ENCODE measurements at places on chromosomes 16 and 17. TPM values are rescaled to one million over a fixed set of nuclear protein-coding genes. Genes with fewer than 3 reads are reported as not detected.

GRCh38 chr17:48299760-48300159 is 130.3 kb downstream of the SKAP1 start:
- DNase-seq, result no peak

DNA sequence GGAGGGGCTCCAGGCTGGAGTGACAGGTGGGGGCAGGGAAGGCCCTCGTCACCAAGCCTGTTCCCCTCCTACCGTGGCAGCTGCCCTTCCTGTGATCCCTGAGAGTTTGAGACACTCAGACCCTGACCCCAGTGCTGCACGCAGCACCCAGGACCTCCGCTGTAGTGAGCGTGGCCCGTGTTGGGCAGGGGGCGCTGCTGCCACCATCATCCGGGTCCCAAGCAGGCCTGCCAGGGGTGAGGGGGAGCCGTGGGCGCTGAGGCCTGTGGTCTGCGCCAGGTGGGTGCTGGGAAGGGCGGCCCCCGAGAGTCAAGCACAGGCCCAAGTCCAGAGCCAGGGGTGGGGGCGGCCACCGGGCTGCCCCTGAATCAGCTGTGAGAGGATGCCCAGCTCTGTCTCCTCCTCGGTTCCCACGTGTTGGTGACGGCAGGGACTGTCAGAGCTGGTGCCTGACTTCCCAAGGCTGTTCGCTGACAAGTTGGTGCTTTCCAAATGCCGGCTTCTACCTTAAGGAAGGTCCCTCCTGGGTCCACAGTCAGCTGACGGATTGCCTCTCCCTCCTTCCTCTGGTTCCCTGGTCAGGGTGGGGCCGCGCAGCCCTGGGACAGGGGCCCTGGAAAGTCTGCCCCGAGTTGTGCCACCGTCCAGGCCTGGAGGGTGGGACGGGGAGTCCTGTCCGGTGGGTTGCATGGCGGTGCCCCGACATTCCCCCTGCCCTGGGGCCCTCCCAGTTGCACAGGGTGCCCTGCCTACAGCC is 31.1 kb downstream of the TPSG1 start:
- no peak for DNase-seq

DNA sequence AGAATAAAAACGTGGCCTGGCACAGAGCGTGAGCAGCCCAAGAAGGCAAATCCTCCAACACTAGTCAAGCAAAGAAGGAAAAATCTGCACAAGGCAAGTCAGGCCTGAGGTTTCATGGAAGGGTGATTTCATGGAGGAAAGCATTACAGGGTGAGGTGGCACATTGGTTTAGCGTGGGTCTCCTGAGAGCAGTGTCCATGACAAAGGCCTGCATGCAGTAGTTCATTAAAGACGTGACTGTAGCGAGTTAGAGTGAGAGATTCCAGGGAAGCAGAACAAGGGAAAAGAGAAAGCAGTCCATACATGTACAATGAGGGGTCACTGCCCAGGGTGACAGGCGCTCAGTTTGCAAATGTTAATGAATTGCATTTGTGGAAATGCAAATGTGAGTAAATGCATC is 285.0 kb upstream of the ERCC4 start:
- DNase-seq, result no peak

DNA sequence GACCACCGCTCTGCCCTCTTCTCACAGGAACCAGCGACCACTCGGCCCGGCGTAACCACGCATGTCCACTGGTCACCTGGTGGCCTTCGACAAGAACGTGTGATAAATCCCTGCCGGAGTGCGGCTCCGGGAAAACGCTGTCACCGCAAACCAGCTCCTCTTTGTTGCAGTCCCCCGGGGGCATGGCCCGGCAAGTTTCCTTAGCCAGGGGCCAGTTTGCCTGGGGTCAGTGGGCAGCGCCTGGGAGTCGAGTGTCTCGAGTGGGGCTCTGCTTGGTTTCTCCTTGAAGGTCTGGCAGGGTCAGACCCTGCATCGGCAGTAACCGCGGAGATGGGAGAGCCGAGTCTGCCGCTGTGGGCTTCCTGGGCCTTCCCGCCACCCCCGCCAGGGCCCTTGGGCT is 52.5 kb downstream of the JPH3 start:
- no peak for DNase-seq

- peak; percentile 63 for DNase-seq
Observed at GRCh38 chr17:43900183-43900857, 7.0 kb downstream of the MPP2 start.

Gene INCA1
- total RNA-seq, result 0.82 TPM

DNA sequence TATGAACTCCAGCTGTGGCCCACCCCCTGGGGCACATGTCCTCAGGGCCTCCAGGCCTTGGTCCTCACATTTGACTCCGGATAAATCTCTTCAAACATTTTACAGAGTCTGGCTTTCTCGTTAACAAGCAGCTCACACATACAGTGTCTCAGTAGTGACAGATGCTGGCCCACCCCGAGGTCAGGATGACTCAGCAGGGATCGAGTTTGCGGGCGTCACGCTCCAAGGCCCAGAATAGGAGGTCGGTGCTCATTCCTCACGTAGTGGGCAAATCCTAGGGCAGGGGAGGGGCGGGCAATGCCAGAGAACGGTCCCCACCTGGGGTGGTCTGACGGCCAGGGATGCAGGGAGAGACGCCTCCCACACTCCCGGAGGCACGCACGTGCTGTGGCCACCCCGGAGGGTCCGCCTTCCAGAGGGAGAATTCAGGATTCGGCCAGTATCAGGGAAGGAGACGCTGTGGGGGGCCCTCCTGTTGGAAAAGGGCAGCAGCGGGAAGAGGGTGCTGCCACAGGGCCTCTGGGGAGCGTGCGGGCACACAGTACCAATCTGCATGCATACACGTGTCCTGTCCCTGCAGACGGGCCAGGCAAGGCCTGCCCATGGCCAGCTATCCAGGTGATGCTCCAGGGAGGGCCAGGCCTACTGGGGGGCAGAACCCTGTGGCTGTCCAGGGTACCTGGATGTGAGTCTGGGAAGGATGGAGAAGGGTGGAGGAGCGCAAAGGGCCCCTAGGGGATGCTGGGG is 8.6 kb downstream of the SLC7A5 start:
- DNase-seq, result peak; percentile 78

DNA sequence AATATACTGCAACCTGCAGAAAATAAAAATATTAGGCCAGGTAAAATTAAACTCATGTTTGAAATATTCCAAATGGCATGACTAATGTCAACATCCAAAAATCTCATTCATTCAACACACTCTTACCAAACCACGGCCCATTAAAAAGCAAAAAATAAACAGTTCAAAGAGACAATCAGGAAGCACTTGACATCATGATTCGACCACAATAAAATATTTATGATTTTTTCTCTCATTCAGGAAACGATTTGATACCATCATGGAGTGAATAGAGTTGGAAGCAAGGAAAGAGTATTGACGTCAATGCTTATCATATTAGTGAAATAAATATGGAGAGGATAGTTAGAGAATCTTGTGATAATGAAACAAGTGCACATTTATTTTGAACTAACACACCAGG is 354.1 kb downstream of the KCNJ2 start:
- no peak for DNase-seq

Gene GABARAP
- total RNA-seq, result 434 TPM

GRCh38 chr17:65953316-65954147 is 238.4 kb downstream of the CEP112 start:
- no peak for DNase-seq

DNA sequence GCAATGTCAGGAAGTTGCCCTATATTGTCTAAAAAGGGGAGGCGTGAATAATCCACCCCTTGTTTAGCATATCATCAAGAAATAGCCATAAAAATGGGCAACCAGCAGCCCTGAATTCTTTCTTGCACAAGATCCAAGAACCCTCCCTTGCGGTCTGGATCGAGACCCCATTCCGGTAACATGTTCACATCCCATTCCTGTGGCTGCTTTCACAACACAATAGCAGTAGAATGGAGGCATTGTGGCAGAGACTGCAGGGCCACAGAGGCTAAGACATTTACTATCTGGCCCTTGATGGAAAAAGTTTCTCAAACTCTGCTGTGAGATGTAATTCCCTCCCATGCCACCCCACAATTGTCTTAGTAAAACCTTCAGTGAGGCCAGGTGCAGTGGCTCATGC is 73.2 kb downstream of the RMI2 start:
- DNase-seq, result peak; percentile 45

- peak; percentile 82 for DNase-seq
Observed at GRCh38 chr17:31724026-31724425, 135.0 kb downstream of the COPRS start.

GRCh38 chr16:47780213-47780875 is 319.2 kb downstream of the PHKB start:
- DNase-seq, result no peak

DNA sequence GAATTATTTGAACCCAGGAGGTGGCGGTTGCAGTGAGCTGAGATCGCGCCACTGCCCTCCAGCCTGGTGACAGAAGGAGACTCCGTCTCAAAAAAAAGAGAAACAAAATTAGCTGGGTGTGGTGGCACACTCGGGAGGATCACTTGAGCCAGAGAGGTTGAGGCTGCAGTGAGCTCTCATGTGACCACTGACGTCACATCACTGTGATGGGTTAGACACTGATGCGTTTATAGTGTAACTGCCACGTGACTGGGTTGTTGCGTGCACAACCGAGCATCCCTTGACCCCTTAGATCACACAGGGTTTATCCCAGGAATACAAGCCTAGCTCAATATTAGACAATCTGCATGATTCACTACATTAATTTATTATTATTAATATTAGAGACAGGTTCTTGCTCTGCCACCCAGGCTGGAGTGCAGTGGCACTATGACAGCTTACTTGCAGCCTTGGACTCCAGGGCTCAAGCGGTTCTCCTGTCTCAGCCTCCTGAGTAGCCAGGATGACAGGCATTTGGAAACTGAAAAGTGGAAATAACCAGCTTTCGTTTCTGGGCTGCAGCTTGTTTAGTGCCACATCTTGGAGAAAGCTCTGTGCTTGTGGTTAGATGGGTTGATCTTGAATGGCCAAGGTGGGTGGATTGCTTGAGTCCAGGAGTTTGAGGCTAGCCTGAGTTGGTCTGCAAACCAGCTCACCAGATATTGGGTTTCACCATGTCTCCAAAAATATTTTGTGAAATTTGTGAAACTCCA is 26.4 kb upstream of the ABR start:
- DNase-seq, result no peak

Gene RHBDL3
- total RNA-seq, result 1.1 TPM

Gene TRPV2
- 0.50 TPM for total RNA-seq

- no peak for DNase-seq
Observed at GRCh38 chr17:78950870-78951269, 25.7 kb upstream of the TIMP2 start.

GRCh38 chr16:87254734-87255133 is 62.5 kb downstream of the C16orf95 start:
- DNase-seq, result no peak

GRCh38 chr16:82769845-82770244 is 143.1 kb downstream of the CDH13 start:
- no peak for DNase-seq

- no peak for DNase-seq
Observed at GRCh38 chr17:40326832-40327199, 17.8 kb downstream of the RARA start.

- DNase-seq, result no peak
Observed at GRCh38 chr16:325375-326145, 27.0 kb downstream of the AXIN1 start.

- DNase-seq, result no peak
Observed at GRCh38 chr16:67449336-67449735, 18.4 kb downstream of the HSD11B2 start.

Measured in astrocyte (in vitro differentiated cells and primary cell).